Stimulated activated CD8-positive, alpha-beta memory T cell treated with anti-CD3 and anti-CD28 coated beads, Interleukin-15, amount 100 ng/mL, for 4 hours (primary cell): ENCODE measurements at places on chromosomes 6 and 20.

DNA sequence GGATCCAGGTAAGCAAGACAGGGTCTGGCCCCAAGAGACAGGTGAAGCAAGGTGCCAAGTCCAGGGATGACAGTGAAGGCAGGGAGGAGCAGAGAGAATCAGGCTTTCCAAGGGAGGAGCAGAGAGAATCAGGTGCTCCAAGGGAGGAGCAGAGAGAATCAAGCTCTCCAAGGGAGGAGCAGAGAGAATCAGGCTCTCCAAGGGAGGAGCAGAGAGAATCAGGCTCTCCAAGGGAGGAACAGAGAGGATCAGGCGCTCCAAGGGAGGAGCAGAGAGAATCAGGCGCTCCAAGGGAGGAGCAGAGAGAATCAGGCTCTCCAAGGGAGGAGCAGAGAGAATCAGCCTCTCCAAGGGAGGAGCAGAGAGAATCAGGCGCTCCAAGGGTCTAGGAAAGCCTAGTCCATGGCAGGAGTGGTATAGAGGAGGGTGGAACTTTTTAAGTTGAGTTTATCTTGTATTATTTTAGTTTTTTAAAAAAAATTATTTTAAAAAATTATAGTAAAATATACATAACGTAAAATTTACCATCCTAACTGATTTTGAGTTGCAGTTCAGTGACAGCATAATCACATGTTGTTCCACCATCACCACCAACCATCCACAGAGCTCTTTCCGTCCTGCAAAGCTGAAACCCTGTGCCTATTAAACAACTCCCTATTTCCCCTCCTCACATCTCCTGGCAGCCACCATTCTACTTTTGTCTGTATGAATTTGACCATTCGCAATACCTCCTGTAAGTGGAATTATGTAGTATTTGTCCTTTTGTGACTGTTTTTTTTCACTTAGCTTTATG lies 64.1 kb downstream of the SASH1 start:
- no peak for DNase-seq

DNA sequence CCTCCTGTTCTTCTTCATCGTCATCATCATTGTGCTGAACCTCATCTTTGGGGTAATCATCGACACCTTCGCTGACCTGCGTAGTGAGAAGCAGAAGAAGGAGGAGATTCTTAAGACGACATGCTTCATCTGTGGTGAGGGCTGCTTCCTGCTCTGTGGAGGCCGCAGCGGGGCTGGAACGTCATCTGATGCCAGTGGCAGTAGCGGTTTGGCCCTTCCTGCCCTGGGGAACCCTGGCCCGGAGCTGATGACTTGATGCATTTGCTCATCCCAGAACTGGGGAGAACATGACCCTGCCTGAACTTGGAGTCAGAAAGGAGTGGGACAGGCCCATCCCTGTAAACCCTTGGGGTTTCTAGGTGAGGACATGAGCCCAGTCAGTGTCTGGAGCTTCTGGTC lies 18.7 kb downstream of the UQCC2 start:
- peak; percentile 37 for DNase-seq

DNA sequence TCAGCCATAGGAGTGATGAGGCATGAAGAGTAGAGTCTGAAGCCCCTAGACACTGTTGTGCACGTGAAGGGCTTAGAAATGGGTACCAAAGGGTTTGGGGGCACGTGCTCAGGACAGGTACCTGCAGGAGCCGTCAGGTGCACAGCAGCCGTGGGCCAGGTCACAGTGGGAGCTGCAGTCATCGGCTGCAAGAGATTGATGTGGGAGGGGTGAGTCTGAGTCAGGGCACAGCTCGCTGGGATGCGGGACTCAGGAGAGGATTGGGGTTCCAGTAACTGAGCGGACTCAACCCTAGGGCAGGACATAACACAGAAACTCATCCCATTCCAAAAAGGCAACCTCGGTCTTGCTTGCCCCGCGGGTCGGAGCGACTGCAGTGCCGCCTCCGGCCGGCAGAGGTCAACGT lies 1.1 kb downstream of the DLK2 start:
- peak; percentile 32 for DNase-seq

DNA sequence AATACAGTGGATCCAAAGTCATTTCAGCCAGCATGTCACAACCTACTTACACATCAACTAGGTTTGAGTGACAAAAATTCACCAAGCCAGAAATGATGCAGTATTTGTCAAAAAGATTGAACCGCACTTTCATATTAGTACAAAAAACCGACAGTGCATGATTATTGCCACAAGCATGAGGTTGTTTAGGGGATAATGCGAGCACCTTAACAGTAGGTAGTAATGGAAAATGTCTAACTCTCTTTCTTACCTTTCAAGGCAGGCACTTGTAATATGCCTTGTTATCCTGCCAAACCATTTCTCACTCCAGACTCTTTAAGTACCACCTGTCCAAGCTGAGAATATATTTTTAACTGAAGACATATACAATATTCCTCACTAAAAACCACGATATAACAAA lies 270.3 kb upstream of the THEMIS start:
- DNase-seq = no peak

GRCh38 chr6:130128326-130128725 lies 94.4 kb downstream of the SAMD3 start:
- DNase-seq = no peak

GRCh38 chr6:83470001-83470400 lies 39.1 kb upstream of the ME1 start:
- DNase-seq = no peak

GRCh38 chr6:168990019-168990751 lies 263.5 kb downstream of the THBS2 start:
- no peak for DNase-seq

DNA sequence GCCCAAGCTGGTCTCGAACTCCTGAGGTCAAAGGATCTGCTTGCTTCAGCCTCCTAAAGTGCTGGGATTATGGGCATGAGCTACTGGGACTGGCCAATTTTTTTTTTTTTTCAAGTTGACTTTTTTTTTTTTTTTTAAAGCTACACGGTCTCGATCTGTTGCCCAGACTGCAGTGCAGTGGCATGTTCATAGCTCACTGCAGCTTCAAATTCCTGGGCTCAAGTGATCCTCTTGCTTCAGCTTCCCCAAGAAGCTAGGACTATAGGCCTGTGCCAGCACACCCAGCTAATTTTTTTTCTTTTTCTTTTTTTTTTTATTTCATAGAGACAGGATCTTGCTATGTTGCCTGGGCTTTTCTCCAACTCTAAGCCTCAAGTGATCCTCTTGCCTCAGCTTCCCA lies 59.5 kb downstream of the NCOA3 start:
- no peak for DNase-seq

GRCh38 chr20:35954907-35955251 lies 577 bp upstream of the SCAND1 start:
- DNase-seq = no peak

DNA sequence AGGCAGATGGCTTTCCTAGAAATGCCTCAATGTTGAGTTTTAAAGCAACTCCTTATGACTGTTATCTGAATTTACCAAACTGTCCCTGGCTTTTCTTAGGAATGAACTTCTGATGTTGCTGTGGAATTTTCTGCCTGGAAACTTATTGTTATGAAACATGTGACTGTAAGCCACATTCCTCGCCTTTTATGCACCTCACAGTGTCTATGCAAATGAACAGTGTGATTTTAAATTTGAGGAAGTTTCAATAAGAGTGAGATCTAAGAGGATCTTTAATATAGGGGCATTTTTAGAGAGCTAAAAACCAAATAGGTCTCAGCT lies 2.4 kb upstream of the CCR6 start:
- no peak for DNase-seq

DNA sequence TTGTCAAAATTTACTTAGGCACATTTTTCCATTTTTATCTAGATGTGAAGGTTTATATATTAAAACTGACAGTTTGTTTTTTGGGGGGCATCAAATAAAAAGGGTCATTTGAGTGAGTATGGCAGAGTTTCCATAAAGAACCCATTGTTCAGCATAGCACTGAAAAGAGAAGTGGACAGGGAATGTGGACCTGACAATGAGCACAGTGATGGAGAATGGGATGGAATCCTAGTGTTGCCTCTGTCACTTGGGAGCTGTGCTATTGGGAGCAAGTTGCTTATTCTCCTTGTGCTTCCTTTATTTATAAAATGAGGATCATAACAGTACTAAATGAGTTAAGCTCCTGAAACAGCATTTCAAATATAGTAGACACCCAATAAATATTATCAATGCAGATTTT lies 130.7 kb upstream of the SIM1 start:
- no peak for DNase-seq

DNA sequence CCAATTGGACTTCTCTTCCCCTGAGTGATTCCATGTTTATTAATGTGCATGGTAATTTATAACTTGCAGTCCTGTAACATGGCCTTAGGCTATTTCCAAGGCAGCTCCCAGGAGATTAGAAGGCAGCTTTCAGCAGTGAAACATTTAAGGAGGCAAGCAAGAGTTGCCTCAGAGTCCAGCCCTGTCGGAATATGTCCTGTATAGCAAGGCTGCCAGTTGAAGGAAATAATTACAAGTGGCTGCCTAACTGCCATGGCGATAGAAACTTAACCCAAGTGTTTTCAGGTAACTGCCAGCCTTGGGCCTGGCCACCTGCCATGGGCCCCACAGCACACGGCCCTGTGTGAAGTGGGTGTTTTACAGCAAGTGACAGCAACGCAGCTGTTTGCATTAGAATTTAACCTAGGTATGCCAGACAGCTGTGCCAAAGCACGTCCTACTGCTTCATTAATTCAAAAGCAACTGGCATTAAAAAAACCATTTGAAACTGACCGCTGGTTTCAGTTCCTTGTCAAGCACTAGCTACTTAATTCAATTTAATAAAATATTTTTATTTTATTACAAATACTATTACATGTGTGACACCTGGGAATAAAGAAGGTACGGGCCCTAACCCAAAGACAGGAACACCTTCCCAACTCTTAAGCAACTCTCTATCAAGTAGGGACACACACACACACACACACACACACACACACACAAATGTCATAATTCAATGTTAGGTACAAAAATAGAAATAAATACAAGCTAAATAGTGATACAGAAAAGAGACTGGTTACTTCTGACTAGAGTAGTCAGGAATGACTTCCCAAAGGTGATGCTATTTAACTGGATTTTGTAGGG lies 151.8 kb upstream of the HEY2 start:
- DNase-seq = no peak

DNA sequence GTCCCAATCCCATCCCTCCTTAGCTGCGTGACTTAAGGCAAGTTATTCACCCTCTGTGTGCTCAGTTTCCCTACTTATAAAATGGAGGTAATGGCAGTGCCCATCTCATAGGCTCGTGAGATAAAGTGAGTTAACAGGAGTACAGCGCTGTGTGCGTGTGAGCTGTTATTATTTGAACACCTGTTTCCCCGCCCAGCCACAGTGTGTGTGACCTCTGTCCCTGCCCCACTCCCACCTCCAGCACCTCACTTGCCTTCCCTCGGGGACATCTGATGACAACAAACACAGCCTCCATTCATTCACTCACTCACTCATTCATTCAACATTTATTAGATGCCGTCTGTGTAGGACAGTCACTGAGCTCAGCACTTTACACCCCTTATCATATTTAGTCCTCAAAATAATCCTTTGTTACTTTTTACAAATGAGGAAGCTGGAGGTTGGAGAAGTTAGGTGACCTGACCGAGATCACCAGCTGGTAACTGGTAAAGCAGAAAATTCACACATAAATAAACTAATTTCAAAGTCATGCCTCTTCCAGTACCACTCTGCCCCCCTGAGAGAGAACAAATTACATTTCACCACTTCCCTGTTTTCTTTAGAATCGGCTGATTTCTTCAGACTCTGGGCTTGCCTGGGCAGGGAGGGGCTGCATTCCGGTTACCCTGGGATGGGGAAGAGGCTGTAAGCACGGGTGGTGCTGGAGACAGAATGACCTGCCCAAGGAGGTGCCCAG lies 58.6 kb downstream of the CPNE5 start:
- no peak for DNase-seq

GRCh38 chr20:8305449-8305978 lies 173.4 kb downstream of the PLCB1 start:
- DNase-seq = peak; percentile 11

DNA sequence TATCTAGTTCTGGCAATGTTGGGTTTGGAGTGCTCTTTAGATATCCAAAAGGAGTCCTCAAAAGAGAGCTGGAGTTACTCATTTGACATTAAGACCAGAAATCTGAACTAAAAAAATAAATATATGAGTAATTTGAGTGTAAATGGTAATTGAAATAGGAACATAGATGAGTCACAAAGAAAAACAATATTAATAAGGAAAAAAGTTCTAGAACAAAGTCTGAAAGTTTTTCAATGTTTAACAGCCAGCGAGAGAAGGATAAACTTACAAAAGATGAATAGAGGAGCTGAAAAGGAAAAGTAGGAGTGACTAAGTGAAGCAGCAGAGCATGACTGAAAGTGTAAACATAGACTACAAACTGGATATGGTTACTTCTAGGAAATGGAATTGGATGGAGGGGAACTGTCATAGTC lies 46.8 kb downstream of the EPM2A start:
- DNase-seq = no peak

GRCh38 chr6:43803783-43804549 lies 34.0 kb downstream of the VEGFA start:
- no peak for DNase-seq

GRCh38 chr20:53592992-53593465 lies 610 bp downstream of the ZNF217 start:
- DNase-seq = no peak

GRCh38 chr6:48564036-48564820 lies 453.2 kb upstream of the PTCHD4 start:
- no peak for DNase-seq

GRCh38 chr6:99093456-99094190 lies 145.9 kb upstream of the FBXL4 start:
- DNase-seq = no peak

DNA sequence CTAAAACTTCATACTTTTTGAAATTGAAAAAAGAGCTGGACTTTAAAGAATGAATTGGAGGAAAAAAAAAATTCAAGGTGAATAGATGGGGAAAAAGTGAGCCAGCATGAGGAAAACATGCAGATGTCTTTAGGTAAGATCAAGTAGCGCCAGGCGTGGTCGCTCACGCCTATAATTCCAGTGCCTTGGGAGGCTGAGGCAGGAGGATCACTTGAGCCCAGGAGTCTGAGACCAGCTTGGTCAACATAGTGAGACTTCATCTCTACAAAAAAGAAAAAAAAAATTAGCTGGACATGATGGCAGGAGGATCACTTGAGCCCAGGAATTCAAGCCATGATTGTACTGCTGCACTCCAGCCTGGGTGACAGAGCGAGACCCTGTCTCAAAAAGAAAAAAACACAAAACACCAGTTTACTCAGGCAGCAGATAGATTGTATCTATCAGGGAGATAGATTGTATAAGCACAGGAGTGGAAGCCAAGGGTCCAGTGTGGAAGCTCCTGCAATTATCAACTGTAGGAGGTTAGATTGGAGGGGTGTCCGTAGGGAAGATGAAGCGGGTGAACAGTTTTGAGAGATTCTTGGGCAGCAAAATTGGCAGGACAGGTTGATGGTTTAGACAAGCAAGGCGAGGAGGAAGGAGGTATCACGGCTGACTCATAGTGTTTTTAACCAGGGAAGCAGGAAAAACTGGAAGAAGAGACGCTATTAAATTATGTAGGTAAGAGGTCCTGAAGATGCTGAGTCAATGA lies 97.6 kb upstream of the ZNF217 start:
- DNase-seq = no peak

GRCh38 chr20:6665621-6666355 lies 101.7 kb upstream of the BMP2 start:
- DNase-seq = no peak

GRCh38 chr6:140445474-140446004 lies 1071.1 kb upstream of the CITED2 start:
- no peak for DNase-seq
